ENCODE measurements at places on chromosomes 2 and 18. TPM values are rescaled to one million over a fixed set of nuclear protein-coding genes. Genes with fewer than 3 reads are reported as not detected.

DNA sequence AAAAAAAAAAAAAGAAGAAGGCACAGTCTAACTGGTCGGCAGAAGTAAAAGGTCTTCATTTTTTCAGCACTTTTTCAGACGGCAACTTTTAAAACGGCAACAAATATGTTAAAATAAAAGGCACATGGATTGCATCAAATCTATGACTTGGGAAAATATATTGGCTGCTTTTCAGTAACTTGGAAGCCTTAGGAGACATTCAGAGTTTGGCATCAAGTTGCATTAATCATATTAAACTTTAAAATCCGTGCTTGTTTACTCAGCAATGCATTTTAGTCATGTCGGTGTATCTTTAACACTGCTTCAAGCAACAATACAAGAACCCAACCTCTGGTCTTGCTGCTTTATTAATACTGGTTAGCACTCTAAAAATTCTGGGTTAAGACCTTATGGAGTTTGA is 111.1 kb downstream of the MEP1B start:
- peaks cover 10% of the 10 kb centered on the region for H3K4me1 ChIP-seq
- H3K36me3 ChIP-seq = no peaks in the 10 kb centered on the region
- no peak overlapping the region for H3K4me3 ChIP-seq
- no peaks in the 10 kb centered on the region for H3K27me3 ChIP-seq
- no peak for DNase-seq
- no peak overlapping the region for H3K27ac ChIP-seq

C2orf80 gene
- not detected for polyA plus RNA-seq

DNA sequence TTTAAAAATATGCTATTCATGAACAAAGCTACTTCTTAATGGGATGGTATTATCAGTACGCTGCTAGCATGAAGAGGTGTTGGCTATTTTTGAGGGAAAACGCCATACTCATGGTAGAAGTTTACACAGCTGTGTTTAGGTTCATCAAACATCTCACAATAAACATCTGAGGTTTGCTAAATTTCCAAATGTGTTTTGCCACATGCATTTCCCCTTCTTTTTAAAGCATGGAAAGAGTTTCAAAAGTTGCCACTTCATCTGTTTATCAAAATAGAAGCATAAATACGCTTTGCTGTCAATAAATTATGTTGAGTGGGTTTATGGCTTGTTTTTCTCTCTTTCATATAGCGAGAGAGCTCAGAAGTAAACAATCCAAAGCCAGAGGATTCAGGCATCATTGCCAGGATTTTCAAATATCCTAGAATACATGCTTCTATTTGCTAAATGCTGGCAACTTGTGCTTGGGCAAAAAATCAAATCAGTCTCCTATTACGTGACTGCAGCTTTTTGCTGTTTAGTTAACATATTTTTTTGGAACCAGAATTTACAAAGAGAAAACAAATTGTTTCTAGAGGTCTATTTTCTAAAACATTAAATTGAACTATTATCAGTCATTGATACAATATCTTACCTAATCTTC is 1919.9 kb upstream of the LRRTM1 start:
- no peaks in the 10 kb centered on the region for H3K27me3 ChIP-seq
- H3K4me1 ChIP-seq = no peaks in the 10 kb centered on the region
- H3K36me3 ChIP-seq = no peaks in the 10 kb centered on the region
- H3K4me3 ChIP-seq = no peak overlapping the region
- H3K27ac ChIP-seq = no peak overlapping the region

DNA sequence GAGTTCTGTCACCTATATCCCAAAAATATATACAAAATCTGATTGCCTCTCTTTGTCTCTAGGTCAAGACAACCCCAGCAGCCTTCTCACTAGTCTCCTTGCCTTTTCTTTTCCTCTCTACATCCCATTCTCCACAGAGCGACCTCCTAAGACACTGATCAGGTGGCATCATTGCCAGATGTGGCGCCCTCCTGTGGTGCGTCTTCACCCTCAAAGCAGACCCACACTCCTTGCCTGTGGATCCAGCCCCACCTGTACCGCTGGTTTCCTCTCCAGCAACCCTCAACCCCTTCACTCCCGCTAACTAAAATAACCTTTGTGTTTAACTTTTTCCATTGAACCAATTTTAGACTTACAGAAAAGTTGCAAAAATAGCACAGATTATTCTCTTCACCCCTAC is 273.3 kb downstream of the GLI2 start:
- peaks cover 13% of the 10 kb centered on the region for H3K27me3 ChIP-seq
- H3K4me3 ChIP-seq = no peak overlapping the region
- DNase-seq = no peak
- H3K4me1 ChIP-seq = no peaks in the 10 kb centered on the region
- no peak overlapping the region for H3K27ac ChIP-seq
- no peaks in the 10 kb centered on the region for H3K36me3 ChIP-seq

ACOXL gene
- polyA plus RNA-seq = not detected

UGT1A8 gene
- not detected for polyA plus RNA-seq

GATA6 gene
- polyA plus RNA-seq = 0.95 TPM

- no peaks in the 10 kb centered on the region for H3K4me1 ChIP-seq
- H3K27me3 ChIP-seq = peaks cover 11% of the 10 kb centered on the region
- DNase-seq = no peak
- H3K27ac ChIP-seq = no peak overlapping the region
- no peaks in the 10 kb centered on the region for H3K36me3 ChIP-seq
Observed at GRCh38 chr2:18519914-18520450, 40.5 kb downstream of the RDH14 start.

Measured in HepG2 (cell line).